ENCODE measurements at places on chromosomes 11 and 22.

GRCh38 chr22:29476116-29476515 lies 3.9 kb upstream of the NEFH start:
- no peaks in the 10 kb centered on the region for H3K4me1 ChIP-seq
- peaks cover 46% of the 10 kb centered on the region for H3K27me3 ChIP-seq
- no peaks in the 10 kb centered on the region for H3K36me3 ChIP-seq
- H3K27ac ChIP-seq, result no peak overlapping the region
- peak; percentile 58 for DNase-seq
- no peak overlapping the region for H3K4me3 ChIP-seq

DNA sequence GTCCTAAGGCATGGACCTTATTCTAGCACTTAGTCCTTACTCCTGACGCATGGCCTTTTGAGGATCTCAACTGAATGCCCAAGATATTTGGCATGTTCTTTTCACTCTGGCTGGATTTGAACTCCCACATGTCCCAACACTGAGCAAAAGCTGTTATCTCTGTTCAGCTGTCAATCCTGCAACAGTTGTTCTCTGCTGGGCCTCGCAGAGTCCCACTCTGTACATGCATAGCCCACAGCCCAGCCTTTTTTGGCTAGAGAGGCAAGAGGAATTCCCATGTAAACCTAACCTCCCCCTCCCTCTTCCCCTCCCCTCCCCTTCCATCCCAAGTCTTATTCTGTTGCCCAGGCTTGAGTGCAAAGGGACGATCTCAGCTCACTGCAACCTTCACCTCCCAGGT lies 21.8 kb upstream of the DRG1 start:
- H3K27me3 ChIP-seq, result no peaks in the 10 kb centered on the region
- H3K27ac ChIP-seq, result no peak overlapping the region
- no peak for DNase-seq
- no peaks in the 10 kb centered on the region for H3K36me3 ChIP-seq
- no peaks in the 10 kb centered on the region for H3K4me1 ChIP-seq

GRCh38 chr11:67492069-67492727 lies 9.4 kb downstream of the AIP start:
- no peak for DNase-seq
- H3K27me3 ChIP-seq, result no peaks in the 10 kb centered on the region
- no peaks in the 10 kb centered on the region for H3K4me1 ChIP-seq
- no peak overlapping the region for H3K4me3 ChIP-seq
- peaks cover 11% of the 10 kb centered on the region for H3K36me3 ChIP-seq

- H3K4me3 ChIP-seq, result no peak overlapping the region
- no peaks in the 10 kb centered on the region for H3K36me3 ChIP-seq
- no peaks in the 10 kb centered on the region for H3K4me1 ChIP-seq
- no peak for DNase-seq
- H3K27ac ChIP-seq, result no peak overlapping the region
Measured at GRCh38 chr22:49642741-49643140, 184.9 kb downstream of the BRD1 start.

DNA sequence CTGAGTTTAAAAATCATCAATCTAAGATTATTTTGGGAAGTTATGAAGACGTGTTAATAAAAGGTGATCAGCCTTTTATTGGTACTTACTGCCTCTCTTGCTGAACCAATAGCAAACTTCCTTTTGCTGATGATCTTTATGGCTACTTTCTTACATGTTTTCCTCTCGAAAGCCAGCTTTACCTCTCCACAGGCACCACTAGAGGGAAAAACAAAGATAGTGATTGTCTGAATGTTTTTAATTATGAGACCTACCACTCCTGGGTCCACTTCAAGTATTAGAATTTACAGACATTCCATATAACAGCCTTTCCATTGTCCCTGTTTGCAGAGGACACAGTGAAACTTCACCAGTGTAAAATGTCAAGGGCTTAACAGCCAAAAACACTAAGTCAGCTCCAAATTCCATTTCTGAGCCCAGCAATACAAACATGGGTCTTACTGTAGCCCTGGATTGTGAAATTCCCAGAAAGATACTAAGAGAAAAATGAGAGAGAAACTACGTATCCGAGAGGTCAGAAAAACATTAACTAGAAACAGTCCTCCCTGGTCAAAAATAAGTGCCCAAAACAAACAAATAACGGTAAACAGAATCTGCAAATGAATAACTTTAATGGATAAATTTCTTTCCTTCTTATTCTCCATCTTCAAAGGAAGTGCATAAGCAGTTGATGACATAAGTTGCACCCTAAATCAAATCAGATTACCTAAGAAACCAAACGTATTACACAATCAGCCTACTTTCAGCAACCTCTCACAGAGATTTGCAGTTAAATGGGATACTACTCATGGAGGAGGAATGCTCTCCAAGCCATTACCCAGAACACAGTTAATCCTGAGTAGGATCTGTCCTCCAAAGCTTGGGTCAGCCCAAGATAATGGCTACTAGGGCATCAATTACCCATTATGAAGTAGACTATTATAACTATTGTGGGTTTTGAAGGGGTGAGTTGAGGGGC lies 29.5 kb downstream of the CHEK2 start:
- no peaks in the 10 kb centered on the region for H3K27me3 ChIP-seq
- H3K27ac ChIP-seq, result no peak overlapping the region
- no peak for DNase-seq
- H3K4me1 ChIP-seq, result no peaks in the 10 kb centered on the region
- no peak overlapping the region for H3K4me3 ChIP-seq
- peaks cover 38% of the 10 kb centered on the region for H3K36me3 ChIP-seq

- no peak for DNase-seq
- H3K27ac ChIP-seq, result peak overlapping the region; percentile 97
- no peaks in the 10 kb centered on the region for H3K4me1 ChIP-seq
- H3K36me3 ChIP-seq, result peaks cover 25% of the 10 kb centered on the region
- peak overlapping the region; percentile 94 for H3K4me3 ChIP-seq
Measured at GRCh38 chr11:59669611-59670009, 773 bp upstream of the PATL1 start.

All from endodermal cell (in vitro differentiated cells).